ENCODE measurements at places on chromosomes 7 and 10.

- H3K27ac ChIP-seq = no peak overlapping the region
- peaks cover 44% of the 10 kb centered on the region for H3K27me3 ChIP-seq
- no peak overlapping the region for H3K4me3 ChIP-seq
- no peaks in the 10 kb centered on the region for H3K36me3 ChIP-seq
- H3K4me1 ChIP-seq = no peaks in the 10 kb centered on the region
Observed at GRCh38 chr10:101114646-101115045, 16.5 kb upstream of the TLX1 start.

DNA sequence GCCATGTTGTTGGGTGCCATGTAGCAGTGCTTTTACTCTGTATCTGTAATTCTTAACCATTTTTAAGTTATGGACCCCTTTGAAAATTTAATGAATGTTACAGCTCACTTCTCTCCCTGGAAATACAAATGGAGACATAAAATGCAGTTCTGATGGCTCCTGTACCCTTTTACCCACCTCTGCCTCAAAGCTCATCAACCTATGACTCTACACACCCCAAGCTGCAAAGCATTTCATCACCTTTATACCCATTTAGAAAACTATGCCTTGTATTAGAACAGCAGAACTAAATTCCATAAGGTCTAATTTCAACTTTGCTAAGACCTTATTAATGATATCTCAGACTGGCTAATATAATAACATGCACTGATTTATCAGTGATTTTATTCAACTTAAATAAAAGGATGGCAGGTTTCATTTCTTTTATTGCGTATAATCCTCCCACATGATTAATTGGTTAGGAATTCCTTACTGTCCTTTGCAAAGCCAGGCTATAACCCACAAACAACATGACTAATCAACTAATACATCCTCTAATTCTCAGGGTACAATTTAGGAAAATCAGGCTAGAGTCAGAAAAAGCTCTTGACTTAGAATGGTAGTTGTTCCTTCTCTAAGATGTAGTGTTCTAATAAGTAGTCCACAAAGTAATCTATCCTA lies 68.1 kb downstream of the CPEB3 start:
- peaks cover 12% of the 10 kb centered on the region for H3K36me3 ChIP-seq
- H3K4me1 ChIP-seq = no peaks in the 10 kb centered on the region

DNA sequence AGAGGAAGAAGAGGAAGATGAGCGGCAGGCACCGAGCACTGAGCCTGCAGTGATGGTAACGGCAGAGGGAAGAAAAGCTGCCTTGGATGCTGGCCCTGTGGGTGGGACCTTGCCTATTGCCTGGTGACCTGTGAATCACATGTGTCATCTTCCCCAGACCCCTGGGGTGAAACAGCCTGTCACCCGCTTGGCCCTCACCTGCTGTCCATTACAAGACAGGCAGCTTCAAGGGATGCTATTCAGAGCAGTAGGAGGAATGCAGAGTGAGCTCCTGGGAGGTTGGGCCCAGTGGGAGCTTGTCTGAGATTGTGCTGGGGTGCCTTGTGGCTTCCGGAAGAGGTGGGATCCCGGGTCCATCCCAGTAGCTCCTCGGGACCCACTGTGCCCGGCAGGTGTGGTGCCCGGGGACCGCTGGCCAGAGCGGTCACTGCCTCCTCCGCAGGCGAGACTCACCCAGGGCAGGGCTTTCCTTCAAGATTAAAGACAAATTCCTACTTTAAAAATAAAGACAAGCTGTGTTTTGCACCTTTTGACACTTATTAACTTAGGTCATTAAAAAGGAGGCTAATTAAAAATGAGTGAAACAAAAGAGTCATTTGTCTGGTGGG lies 440.2 kb upstream of the MKI67 start:
- H3K27me3 ChIP-seq = no peaks in the 10 kb centered on the region
- H3K36me3 ChIP-seq = no peaks in the 10 kb centered on the region
- peaks cover 35% of the 10 kb centered on the region for H3K4me1 ChIP-seq

GRCh38 chr7:156722043-156722826 lies 81.7 kb downstream of the RNF32 start:
- no peaks in the 10 kb centered on the region for H3K4me1 ChIP-seq
- no peak overlapping the region for H3K4me3 ChIP-seq

DNA sequence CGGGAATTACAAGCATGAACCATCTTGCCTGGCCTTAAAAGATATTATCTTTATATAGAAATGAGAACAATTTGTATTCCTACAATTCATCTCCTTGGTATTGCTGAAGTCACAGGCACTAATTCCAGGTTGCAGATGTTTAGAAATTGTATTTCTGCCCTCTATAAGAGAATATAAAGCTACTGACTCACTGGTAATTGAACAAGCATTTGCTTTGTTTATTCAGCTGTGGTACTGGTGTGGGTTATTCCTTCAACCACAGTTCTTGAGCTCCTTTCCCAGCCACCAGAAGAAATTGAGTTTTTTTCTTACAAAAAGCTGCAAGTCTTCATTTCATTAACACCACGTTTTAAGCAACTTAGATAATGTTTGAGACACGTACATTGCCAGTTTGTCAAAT lies 29.0 kb upstream of the MPP7 start:
- no peak overlapping the region for H3K27ac ChIP-seq
- no peak for DNase-seq
- H3K4me1 ChIP-seq = peaks cover 3% of the 10 kb centered on the region

DNA sequence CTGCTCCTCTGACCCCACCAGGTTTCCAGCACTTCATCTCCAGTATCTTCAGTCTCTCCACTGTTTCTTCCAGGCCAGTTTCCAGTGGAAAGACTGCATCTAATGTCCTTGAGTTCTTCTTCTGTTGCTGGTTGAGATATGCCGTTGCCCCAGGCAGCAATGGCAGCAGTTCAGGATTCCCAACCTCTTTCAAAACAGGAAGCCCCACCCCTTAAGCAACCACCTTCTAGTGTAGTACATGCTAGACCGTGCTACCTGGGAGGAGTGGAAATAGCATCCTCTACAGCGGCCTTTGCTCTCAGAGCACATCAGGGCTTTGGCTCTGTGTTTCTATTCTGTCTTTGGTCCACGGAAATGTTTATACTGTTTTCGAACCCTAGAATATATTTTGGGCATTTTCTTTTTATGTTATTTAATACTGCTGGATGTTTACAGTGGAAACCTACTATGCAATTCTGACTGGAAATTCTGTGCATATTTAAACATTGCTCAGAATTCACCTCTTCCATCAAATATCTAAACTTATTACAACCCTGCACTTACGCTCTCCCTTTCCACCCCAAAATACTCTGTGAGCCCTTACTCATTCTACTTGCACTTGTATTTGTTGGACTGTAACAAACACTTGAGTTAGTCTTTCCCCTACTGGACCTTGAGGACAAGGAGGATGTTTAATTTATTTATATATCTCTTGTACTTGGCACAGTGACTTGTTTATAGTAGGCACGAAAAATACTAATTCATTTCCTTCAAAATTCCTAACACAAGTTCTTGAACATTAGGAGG lies 8.5 kb upstream of the BPGM start:
- H3K36me3 ChIP-seq = no peaks in the 10 kb centered on the region
- H3K27ac ChIP-seq = no peak overlapping the region
- H3K27me3 ChIP-seq = no peaks in the 10 kb centered on the region
- no peak for DNase-seq
- no peak overlapping the region for H3K4me3 ChIP-seq

DNA sequence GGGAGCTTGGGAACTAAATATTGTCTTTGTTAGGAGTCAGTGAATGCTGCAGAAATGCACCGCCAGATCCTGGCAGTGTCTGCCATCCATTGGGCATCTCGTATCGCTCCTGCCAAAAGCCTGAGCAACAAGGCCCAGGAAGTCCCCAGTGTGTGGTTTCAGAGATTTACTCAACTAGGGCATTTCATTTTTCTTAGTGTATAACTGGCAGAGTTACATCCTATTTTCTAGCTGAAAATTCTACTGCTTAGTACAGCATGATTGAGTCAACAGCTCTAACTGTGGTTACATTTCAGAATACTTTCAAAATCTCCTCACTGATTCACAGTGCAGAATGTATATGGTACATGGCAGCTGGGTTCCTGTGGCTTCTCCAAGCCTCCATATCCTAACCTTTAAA lies 95.8 kb upstream of the CREB5 start:
- peaks cover 6% of the 10 kb centered on the region for H3K4me1 ChIP-seq
- H3K27me3 ChIP-seq = no peaks in the 10 kb centered on the region
- no peak overlapping the region for H3K27ac ChIP-seq
- H3K4me3 ChIP-seq = no peak overlapping the region
- DNase-seq = no peak
- no peaks in the 10 kb centered on the region for H3K36me3 ChIP-seq

GRCh38 chr7:95330204-95330960 lies 6.0 kb upstream of the PON1 start:
- no peaks in the 10 kb centered on the region for H3K27me3 ChIP-seq
- H3K4me3 ChIP-seq = no peak overlapping the region
- no peak for DNase-seq
- H3K36me3 ChIP-seq = no peaks in the 10 kb centered on the region
- H3K4me1 ChIP-seq = no peaks in the 10 kb centered on the region

GRCh38 chr10:4649886-4650508 lies 176.0 kb upstream of the AKR1E2 start:
- no peaks in the 10 kb centered on the region for H3K36me3 ChIP-seq
- H3K4me3 ChIP-seq = no peak overlapping the region
- H3K27ac ChIP-seq = peak overlapping the region; percentile 61
- H3K4me1 ChIP-seq = no peaks in the 10 kb centered on the region
- H3K27me3 ChIP-seq = no peaks in the 10 kb centered on the region

DNA sequence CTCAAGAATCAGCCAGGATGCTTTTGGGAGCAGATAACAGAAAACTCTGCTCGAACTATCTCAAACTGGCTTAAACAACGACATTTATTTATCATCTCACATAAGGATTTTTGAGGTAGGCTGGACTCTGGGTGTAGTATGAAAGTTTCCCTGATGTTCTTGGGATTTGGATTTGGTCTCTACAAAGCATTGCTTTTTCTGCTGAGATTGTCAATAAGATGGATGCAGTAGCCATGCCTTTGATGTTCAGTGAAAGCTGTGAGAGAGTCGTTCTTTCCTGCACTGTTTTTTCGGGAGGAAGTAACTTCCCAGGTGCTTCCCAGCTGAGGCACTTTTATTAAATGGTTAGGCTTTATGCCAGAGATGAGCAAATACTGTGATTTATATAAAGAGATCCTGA lies 181.1 kb downstream of the PRKG1 start:
- no peaks in the 10 kb centered on the region for H3K36me3 ChIP-seq
- no peak for DNase-seq
- no peak overlapping the region for H3K4me3 ChIP-seq
- no peaks in the 10 kb centered on the region for H3K27me3 ChIP-seq
- H3K4me1 ChIP-seq = no peaks in the 10 kb centered on the region

DNA sequence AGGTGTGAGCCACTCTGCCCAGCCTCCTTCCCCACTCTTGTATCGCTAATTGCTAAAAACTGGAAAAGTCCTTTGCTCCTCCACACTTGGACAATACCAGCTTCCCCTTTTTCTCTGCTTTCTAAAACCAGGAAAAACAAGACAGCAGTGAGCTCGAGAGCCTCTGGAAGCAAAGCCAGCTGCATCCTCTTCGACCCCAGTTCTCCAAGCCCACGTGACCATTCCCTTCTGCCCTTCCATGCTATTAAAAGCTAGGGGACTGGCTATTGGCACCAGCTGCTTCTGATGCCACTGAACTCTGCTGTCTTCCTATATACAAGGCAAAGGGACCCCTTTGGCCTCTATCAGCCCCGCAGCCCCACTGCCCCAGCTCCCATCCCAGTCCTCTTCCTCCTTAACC lies 92.2 kb downstream of the SPDYE5 start:
- H3K4me1 ChIP-seq = no peaks in the 10 kb centered on the region
- H3K27me3 ChIP-seq = no peaks in the 10 kb centered on the region
- no peak overlapping the region for H3K4me3 ChIP-seq
- peaks cover 86% of the 10 kb centered on the region for H3K36me3 ChIP-seq
- H3K27ac ChIP-seq = no peak overlapping the region
- DNase-seq = no peak

DNA sequence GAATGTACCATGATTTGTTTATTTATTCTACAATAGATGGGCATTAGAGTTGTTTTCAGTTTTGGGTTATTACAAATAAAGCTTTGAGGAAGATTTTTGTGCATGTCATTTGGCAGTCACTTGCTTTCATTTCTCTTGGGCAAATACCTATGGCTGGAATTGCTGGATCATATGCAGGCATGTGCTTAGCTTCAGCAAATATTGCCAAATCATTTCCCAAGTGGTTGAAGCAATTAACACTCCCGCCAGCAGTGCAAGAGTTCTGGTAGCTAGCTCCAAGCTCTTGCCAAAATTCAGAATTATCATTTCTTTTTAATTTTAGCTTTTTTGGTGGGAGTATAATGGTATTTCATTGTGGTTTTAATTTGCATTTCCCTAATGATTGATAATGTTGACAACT lies 32.9 kb upstream of the PCBD1 start:
- no peak overlapping the region for H3K27ac ChIP-seq
- H3K36me3 ChIP-seq = no peaks in the 10 kb centered on the region
- H3K27me3 ChIP-seq = peaks cover 2% of the 10 kb centered on the region
- no peak for DNase-seq
- no peak overlapping the region for H3K4me3 ChIP-seq
- peaks cover 33% of the 10 kb centered on the region for H3K4me1 ChIP-seq

- H3K27me3 ChIP-seq = no peaks in the 10 kb centered on the region
- DNase-seq = no peak
- no peak overlapping the region for H3K4me3 ChIP-seq
- H3K36me3 ChIP-seq = no peaks in the 10 kb centered on the region
Observed at GRCh38 chr7:85828614-85829013, 641.8 kb upstream of the SEMA3D start.

GRCh38 chr10:36017137-36017536 lies 375.0 kb upstream of the FZD8 start:
- H3K27me3 ChIP-seq = no peaks in the 10 kb centered on the region
- no peak overlapping the region for H3K27ac ChIP-seq
- no peak for DNase-seq
- no peak overlapping the region for H3K4me3 ChIP-seq

- H3K4me1 ChIP-seq = peaks cover 3% of the 10 kb centered on the region
- DNase-seq = no peak
- peaks cover 7% of the 10 kb centered on the region for H3K36me3 ChIP-seq
- H3K27ac ChIP-seq = no peak overlapping the region
- H3K4me3 ChIP-seq = no peak overlapping the region
Observed at GRCh38 chr7:158576050-158576762, 11.4 kb downstream of the PTPRN2 start.

DNA sequence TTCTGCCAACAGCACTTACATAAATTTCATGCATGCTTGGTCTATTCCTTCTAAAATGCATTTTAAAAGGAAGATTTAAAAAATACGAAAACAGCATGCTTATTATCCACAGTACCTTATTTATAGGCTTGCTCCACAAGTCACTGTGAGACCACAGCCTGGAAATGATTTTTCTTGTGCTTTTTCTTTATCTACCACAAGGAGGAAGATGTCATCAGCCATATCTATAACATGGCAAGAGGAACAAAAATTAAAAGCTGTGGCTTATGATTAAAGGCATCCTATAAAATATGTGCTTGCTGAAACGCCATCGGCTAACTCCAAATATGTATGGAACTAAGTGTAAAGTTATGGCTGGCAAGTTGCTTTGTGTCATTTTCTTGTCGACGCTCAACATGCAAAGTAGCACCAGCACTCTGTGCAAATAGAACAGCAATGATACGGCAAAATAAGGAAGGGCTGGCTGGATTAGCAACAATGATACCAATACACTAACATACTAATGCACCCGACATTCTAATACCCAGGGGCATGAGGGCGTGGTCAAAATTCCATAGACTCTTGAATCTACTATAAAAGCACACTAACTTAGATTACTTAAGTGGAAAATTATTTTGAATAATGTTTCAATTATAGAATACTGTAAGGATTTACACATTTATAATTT lies 41.2 kb upstream of the AKR1E2 start:
- H3K4me1 ChIP-seq = no peaks in the 10 kb centered on the region
- H3K27ac ChIP-seq = no peak overlapping the region
- DNase-seq = no peak
- H3K4me3 ChIP-seq = no peak overlapping the region
- H3K36me3 ChIP-seq = no peaks in the 10 kb centered on the region
